ENCODE measurements at places on chromosomes 6 and 20.

DNA sequence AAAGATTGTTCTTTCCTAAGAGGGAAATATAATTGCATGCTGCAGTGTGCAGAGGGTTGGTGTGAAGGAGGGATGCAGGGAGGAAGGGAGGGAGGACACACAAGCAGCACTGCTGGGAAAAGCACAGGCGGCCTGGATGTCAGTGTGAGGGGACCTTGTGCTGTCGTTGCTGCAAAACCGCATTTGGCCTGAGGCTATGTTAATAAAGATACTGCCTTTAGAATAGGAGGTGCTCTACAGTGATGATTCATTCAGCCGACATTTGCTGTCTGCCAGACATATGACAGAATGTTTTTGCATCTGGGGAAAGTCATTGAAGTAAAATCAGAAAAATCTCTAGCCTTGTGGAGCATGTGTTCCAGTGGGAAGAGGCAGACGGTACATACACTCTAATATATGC lies 50.5 kb upstream of the TRIM26 start:
- DNase-seq: no peak

- no peak for DNase-seq
Observed at GRCh38 chr20:34452281-34452982, 63.8 kb upstream of the DYNLRB1 start.

GRCh38 chr20:9523636-9524035 lies 9.2 kb downstream of the LAMP5 start:
- DNase-seq: no peak

DNA sequence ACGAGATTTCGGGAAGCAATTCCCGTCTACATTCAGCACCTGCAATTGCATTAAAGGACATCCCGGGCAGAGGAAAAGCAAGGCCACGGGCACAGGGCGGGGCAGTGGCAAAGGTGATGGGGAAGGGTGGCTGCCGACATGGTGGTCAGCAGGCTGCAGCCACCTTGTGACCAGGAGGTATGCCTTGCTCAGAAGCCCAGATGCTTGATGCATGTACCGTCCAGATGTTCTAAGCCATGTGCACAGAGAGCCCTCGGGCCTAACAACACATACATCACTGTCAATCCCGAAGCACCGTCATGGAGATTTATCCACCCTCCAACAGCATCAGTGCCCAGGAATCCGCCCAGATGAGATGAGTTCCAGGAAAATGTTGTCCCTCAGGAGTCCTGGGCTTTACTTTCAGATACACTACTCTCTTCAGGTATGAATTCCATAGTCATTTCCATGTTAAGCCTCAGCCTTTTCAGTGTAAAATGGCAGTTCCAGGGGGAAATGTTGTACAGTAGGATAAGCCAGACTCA lies 77.8 kb upstream of the FRMD1 start:
- no peak for DNase-seq

Measured in cortex of kidney (tissue), 1 donor.